ENCODE measurements at places on chromosomes 6 and 20. TPM values are rescaled to one million over a fixed set of nuclear protein-coding genes. Genes with fewer than 3 reads are reported as not detected.
A peak's percentile ranks its signal among the peaks of the same experiment; 100 is the strongest.

The SPACA1 gene
- not detected for total RNA-seq

The VSX1 gene
- total RNA-seq, result not detected

The ZCCHC3 gene
- total RNA-seq, result 13.8 TPM

The COL21A1 gene
- not detected for total RNA-seq

The PLN gene
- not detected for total RNA-seq

The SOX4 gene
- total RNA-seq, result 3.0 TPM

DNA sequence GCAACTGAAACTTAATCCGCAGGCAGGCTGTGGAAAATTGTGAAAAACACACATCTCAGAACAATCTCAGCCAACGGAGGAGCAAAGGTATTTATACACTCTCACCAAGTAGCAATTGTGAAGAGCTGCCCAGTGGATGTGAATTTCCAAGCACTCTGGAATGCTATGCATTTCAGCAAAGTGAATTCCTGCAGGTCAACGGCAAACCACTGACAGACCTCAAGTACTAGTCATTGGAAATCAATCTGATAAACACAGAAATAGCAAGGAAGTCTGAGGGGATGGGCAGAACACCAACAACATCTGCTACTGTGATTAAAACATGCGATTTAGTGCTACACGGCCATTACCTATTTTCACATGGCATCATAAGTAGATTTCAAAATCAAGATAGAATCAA lies 429.1 kb downstream of the HTR1B start:
- DNase-seq, result peak; percentile 77

DNA sequence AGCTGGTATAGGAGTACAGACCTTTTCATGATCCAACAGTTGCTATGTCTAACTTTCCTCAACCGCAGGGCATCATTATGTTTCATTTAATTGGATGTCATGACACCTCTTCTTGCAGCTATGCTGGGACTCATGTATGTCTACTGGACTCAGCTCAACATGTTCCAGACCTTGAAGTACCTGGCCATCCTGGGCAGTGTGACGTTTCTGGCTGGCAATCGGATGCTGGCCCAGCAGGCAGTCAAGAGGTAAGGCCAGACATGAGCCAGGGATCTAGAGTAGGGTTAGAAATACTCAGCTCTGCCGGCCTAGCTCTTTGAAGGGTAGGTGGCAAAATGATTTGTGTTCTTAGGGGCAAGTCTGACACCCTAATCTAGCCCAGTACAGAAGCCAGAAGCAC lies 25.2 kb downstream of the GHRH start:
- DNase-seq, result no peak

GRCh38 chr6:155974811-155975323 lies 519.2 kb upstream of the NOX3 start:
- DNase-seq, result no peak

DNA sequence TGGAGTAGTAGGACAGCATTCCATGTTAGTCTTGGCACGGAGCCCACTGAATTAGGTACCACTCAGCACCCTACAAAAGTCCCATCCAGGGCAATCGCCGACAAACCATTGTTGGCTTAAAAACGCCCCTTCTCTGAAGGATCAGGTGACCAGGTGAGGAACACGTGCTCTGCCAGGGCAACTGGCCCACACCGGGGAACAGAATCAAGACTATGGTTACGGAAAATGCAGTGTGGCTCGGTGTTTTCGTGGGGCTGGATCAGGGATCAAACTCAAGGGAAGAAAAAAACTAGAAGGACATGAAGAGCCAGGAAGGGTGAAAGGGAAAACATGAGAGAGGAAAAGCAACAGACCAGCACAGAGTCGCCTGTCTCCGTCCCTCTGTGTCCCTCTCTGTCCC lies 177.8 kb upstream of the ARID1B start:
- no peak for DNase-seq

DNA sequence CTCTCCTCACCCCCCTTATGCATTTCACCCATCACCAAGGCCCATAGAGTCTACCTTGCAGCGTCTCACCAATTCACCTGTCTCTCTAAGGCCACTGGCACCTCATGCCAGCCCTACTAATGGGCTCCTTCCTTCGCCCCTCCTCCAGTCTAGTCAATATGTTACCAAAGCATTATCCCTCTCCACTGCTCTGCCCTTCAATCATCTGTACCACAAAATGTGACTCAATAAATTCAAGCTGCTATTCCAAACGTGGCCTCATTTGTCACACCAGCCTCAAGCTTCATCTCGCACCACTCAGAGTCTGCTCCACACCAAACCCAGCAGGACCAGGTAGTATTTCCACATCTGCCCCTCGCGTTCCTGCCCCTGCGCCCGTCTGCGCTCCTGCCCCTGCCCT lies 21.8 kb upstream of the RPS6KA2 start:
- no peak for DNase-seq

- DNase-seq, result peak; percentile 81
These were observed 80.2 kb downstream of the ANKEF1 start for GRCh38 chr20:10115021-10115420.

GRCh38 chr20:3612795-3613572 lies 50.2 kb downstream of the GFRA4 start:
- peak; percentile 17 for DNase-seq

- no peak for DNase-seq
These were observed 126.8 kb downstream of the MAP3K7 start for GRCh38 chr6:90460051-90460450.

- DNase-seq, result no peak
These were observed 89.2 kb upstream of the BACH2 start for GRCh38 chr6:90385759-90386313.

DNA sequence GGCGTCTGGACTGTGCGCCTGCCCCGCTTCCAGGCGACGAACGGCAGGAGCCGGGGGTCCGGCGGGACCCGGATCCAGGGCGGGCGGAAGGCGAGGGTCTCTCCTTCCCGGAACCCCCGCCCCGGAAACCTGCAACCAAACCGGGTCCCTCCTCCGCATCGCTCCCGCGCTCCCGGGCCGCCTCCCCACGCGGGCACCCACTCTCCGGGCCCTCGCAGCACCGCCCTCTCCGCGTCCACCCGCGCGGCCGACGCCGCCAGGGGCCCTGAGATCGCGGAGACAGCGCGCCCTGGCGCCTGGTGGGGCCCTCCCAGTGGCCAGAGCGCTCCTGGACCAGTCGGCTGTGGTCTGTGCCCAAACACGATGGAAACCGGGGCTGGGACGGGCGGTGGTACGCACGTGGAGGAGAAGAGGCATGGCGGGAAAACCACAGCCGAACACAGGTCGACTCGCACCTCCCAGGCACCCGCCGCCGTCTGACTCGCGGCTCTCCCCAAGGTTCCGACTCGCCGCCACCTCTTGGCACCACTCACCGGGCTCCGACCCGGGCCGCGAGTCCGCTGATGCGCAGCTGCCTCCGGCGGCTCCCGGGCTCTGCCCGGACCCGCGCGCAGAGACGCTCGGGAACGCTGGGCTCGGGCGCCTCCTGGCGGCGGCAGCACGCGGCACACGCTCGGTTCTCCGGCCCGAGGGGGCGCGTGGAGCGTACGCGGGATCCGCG lies 7.9 kb downstream of the NKX2-2 start:
- DNase-seq, result peak; percentile 69

DNA sequence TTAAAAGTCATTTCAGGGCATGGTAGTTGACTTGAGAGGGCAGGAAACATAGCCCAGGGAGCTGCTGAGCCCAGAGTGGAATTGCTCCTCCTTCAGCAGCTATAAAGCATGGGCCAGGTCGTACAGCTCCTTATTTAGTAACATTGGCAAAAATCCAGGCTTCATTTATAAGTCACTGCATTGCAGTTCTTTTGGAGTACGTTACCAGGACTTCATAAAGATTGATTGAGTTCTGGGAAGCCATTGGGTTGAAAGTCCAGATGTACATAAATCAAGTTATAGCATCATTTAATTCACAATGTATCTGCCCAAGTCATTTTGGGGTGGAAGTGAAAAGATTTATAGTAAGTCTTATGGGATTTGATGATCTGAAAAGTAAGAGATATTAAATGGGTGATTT lies 53.0 kb upstream of the ANKEF1 start:
- DNase-seq, result no peak

- no peak for DNase-seq
These were observed 60.4 kb downstream of the SCAND1 start for GRCh38 chr20:35893942-35894341.

DNA sequence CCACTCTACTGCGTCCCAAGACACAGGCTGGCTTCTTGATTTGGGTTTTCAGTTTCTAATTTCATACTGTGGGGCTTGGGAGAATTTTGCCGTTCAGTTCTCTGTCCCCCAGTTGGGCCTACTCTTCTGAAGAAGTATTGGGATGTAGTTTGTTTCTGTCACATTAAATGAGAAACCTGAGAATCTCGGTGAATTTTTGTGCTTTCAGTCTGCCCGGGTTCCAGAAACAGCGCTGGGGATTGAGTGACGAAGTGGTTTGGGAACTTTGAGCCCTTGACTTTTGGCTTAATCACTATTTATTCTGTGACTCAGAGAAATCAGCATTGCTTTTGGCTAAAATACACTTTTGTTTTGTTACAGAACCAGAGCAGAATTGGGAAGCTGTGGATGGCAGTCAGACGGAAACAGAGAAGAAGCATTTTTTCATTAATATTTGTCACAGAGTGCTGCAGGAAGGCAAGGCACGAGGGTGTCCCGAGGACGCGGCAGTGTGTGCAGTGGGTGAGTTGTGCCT lies 74.0 kb downstream of the IGF2R start:
- DNase-seq, result peak; percentile 81

- DNase-seq, result no peak
These were observed 464.2 kb downstream of the COL12A1 start for GRCh38 chr6:74741646-74742045.

- peak; percentile 79 for DNase-seq
These were observed 85.1 kb downstream of the GJA1 start for GRCh38 chr6:121520337-121521163.

DNA sequence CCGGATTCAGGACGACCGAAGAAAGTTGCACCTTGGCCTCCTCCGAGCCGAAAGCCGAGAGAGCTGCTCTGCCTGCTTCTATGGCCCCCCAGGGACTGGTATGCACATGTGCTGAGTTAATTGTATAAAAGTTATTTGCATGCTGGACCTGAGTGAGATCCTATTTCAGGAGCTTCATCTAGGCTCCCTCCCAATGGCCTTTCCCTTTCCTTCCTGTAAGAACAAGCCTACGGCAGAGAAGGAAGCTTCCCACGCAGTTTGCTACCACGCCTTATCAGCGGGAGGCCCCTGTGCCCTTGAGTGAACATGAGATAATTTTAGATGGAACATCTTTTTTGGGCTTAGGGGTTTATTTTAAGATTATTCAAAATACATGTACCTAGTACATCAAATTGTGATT lies 65.9 kb downstream of the RIN2 start:
- DNase-seq, result no peak

- no peak for DNase-seq
These were observed 7.9 kb downstream of the SNX9 start for GRCh38 chr6:157831018-157831369.
